ENCODE measurements at places on chromosomes 13 and 19. TPM values are rescaled to one million over a fixed set of nuclear protein-coding genes. Genes with fewer than 3 reads are reported as not detected.

DNA sequence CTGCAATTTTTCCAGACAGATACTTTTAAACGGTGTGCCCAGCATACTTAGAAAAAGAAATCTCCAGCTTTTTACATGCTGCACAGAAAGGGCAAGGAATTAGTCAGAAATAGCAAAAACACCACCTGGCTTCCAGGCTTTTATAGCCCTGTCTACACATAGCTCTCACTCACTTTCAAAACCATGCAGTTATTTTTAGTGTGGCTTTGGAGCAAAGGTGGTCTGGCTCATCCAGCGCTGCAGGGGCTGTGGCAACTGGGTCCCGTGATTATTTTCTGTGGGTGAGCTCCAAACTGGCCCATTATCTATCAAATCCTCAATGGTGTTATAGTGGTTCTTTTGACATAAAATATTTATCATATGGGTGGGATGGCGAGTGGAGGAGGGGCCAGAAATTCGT lies 57.0 kb downstream of the COL4A2 start:
- DNase-seq: no peak

- DNase-seq: no peak
Observed at GRCh38 chr13:77494226-77494625, 41.3 kb upstream of the SCEL start.

Gene RUBCNL
- 1.4 TPM for total RNA-seq

DNA sequence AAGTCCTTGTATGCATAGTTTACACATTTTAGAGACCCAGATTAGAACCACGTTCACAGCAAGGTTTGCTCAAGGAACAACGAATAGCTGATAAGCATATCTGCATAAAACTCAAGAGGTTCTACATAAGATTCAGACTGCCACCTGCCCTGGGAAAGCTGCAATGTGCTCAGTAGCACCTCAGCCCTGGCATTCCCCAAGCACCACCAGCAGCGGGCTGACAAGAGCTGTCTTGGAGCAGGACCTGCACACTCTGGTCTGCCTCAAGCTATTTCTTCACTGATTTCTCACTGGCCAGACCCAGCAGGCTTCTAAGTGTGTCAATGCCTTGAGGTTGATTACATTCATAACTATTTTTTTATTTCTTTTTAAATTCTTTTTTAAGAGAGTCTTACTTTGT lies 65.8 kb upstream of the UQCRFS1 start:
- no peak for DNase-seq

Gene FXYD3
- 14.2 TPM for total RNA-seq

DNA sequence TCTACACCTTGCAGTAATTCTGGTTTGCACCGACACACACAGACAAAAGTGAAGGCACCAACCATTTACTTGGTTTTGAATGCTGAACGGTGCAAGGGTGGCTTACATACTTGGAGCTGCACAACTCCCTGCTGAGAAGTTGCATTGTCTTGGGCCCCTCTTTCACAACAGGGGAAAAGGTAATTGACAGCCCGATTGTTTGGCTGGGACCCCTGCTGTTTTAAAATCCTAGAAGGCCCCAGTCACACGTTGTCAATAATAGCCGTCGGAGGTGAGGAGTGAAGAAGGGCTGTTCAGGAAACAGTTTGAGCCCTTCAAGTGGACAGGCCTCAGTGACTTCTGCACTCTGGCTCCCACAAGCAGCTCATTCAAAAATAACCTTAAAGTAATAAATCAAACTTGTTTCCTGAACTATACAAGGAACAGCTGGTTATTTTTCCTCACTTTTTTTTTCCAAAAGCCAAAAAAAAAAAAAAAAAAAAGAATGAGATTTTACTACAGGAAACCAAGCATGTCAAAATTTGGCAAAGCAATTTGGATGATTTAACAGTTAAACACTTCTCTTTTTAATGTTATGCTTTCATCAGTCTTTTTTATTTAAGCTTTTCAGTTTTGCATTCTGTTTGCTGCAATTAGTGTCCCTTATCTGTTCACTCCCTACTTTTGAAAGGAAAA lies 19.0 kb upstream of the SPRY2 start:
- DNase-seq: no peak

GRCh38 chr13:95123726-95124125 lies 177.5 kb downstream of the ABCC4 start:
- no peak for DNase-seq

- DNase-seq: no peak
Observed at GRCh38 chr19:13212759-13213330, 62.6 kb downstream of the IER2 start.

Gene SLAIN1
- total RNA-seq: 46.3 TPM

Gene PSG1
- total RNA-seq: not detected

Data from progenitor cell of endocrine pancreas (in vitro differentiated cells).